Activated CD8-positive, alpha-beta memory T cell treated with anti-CD3 and anti-CD28 coated beads for 1 hour (primary cell): ENCODE measurements at places on chromosomes 5 and 9.

DNA sequence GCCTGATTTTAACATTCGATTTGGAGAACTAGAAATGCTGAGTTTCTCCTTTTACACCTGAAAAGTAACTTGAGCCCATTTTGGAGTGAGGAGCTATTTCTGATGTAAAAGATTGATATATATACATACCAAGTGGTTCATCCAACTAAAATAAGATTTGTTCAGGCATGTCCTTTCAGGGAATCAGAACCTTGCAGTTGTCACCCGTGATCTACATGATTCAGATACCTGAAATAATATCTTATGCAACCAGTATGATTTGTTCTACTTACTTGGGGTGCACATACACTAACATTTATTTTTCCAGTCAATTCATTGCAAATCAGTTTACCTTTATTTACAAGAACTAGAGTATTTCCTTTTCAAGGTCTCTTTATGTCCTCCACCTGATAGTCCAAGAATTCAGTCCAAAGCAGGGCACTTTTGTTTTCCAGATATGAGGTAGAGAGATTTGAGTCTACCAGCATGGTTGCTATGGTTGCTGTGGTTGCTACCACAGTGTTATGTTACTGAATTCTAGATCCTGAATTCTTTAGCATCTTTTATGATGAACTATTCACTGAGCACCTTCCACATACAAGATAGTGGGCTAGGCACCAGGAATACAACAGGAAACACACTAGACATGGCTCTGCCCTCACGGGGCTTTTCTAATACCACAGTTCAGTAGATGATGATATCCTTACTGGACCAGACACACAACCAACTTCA lies 49.3 kb downstream of the CCL28 start:
- DNase-seq, result no peak

- no peak for DNase-seq
Observed at GRCh38 chr9:108756746-108757490, 98.9 kb downstream of the ACTL7B start.

DNA sequence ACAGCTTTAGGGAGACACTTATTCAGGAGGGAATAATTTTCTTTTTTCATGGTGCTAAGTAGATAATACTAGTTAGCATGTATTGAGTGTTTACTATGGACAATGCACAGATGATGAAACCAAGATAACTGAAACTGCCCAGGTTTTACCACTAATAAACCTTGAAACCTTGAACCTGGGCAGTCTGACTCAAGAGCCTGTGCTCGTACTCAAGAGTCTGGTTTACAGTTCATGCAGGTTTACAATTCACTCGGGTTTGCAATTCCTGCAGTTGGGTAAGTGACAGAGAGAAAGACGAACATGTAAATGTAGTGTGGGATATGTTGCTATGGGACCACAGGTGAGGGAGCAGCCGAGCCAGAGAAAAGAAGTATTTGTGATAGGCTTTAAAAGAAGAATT lies 28.2 kb downstream of the NUP214 start:
- no peak for DNase-seq

DNA sequence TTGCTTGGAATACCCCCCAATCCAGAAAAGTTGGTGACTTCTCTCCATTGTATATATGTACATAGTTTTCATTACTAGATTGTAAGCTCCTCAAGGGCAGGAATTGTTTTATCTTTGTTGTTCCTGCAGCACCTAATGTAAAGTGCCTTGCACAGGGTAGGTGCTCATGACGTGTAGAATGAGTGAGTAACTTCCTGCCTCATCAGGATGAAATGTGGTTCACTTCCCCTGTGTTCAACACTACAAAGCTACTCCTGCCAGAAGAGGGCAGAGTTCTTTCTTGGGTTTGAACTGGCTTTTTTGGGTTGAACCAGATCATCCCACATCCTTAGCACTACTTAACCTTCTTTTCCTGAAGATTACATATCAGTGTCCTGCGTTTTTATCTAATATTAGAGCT lies 23.9 kb downstream of the GTF3C4 start:
- DNase-seq, result no peak

DNA sequence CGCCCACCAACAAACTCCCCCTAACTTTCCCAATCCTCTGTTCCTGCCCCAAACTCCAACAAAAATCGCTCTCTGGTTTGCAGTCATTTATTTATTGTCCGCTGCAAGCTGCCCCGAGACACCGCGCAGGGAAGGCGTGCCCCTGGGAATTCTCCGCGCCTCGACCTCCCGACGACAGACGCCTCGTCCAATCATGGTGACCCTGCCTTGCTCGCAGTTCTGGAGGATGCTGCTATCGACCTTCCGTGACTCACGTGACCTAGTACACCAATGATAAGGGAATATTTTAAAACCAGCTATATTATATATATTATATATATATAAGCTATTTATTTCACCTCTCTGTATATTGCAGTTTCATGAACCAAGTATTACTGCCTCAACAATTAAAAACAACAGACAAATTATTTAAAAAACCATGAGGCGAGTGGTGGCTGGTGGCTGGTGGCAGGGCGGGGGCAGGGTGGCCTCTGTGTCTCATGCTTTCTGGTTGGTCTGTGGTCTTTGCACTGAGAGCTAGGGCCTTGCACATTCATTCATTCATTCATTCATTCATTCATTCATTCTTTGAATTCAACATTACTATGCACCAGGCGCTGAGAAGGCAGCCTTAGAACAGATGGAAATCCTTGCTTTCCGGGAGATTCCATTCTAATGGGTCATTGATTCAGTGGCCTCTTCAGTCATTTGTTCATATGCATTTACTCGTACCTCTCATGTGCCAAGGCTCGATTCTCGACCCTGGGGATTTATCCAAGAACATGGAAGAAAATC lies 37.9 kb downstream of the FGF18 start:
- DNase-seq, result no peak

DNA sequence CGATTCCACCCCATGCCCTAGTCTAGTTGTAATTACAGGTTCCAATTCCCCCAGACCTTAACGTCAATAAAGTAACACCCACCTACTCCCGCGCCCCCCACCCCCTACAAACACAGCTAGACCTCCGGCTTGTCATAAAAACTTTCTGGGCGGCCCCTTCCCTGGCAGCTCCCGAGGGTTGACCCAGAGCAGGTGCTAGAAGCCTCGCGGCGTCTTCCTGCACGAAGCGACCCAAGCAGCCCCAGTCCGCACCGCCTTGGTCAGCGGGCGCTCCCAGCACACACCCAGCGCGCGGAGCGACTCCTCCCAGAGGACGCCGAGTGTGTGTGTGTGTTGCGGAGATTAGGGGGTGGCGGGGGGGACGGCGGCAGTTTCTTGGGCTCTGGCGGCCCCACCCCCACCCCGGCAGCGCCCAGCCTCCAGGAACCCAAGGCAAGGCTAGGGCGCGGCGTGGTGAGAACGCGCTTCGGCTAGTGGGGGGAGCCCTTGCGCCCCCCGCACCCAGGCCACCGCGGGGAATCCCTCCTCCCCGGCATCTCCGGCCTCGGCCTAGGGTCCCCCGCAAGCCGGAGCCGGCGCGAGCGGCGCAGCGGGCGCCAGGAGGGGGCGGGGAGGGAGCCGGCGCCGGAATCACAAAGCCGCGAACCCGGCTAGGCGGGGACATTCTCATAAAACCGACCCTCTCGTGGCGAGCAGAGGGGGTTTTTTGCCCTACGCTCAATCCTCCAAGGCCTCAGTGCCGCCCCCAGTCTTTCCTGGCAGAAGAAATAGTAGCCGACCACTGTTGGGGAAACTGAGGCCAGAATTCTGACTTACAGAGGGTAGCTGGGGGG lies 2.2 kb downstream of the PCDH1 start:
- DNase-seq, result no peak

GRCh38 chr5:81633891-81634290 lies 117.0 kb downstream of the SSBP2 start:
- DNase-seq, result no peak

DNA sequence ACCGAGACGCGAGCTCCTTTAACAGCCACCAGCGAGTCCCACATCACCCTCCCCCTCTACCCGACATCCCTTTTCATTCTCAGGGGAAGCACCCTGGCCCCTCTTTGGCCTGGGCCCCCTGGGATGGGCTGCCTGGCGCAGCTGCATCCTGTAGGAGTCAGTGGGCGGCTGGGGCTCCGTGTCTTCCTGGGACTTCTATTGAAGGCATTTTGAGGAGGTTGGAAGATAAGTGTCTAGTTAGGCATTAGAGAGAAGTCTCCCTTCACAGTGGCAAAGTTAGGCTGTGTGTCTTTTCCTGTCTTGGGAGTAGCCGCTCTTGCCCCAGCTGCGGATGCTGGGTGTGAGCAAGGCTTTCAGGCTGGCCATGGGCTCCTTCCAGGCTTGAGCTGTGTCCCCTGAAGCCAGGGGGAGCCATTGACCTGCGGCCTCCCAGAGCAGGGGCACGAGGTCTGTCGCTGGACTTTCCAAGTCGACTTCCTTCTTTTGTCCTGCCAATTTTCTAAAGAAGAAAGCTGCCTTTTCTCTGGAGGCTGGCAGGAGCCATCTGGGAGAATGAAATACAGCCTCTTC lies 18.6 kb upstream of the NKD2 start:
- no peak for DNase-seq

DNA sequence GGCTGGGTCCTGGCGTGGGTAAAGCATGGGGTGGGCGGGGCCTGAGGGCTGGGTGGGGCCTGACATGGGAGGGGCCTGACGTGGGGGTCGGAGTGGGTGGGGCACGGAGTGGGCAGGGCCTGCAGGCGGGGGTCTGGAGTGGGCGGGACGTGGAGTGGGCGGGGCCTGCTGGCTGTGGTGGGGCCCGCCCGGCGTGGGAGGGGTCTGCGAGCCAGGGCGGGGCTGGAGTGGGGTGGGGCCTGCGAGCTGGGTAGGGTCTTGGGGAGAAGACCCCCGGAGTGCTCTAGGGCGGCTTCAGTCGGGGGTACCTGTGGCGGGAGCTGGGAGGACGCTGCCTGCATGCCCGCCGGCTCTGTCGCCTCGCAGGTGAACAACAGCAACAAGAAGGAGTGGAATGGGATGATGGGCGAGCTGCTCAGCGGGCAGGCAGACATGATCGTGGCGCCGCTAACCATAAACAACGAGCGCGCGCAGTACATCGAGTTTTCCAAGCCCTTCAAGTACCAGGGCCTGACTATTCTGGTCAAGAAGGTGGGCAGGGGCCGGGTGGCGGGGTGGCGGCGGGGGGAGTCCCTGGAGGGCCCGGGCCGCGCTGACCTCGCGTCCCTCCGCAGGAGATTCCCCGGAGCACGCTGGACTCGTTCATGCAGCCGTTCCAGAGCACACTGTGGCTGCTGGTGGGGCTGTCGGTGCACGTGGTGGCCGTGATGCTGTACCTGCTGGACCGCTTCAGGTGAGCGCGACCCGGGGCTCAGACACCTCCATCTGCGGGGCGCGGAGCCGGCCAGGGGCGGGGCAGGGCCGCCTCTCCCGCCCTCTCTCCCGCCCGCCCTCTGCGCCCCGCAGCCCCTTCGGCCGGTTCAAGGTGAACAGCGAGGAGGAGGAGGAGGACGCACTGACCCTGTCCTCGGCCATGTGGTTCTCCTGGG lies 8.0 kb downstream of the LRRC26 start:
- no peak for DNase-seq

DNA sequence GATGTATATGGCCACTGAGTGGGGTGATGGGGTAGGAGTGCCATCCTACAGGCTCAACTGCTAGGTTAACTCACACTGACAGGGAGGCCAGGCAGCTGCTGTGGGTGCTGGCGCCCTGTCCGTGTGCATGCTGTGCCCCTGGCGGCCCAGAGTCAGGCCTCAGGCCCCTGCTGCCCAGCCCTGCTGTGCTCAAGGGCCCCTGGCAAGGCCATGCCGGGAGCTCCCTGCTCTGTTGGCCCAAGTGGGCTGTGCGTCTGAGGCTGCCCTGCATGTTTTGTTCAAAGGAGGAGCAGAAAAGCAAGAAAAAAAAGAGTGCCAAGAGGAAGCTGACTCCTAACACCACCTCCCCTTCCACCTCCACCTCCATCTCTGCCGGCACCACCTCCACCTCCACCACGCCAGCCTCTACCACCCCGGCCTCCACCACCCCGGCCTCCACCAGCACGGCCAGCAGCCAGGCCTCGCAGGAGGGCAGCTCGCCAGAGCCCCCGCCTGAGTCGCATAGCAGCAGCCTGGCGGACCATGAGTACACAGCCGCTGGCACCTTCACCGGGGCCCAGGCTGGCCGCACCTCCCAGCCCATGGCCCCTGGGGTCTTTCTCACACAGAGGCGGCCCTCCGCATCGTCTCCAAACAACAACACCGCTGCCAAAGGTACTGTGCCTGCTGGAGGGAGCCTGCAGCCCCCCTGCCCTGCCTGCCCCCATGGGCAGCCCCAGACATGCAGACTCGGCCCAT lies 100.1 kb downstream of the PHF2 start:
- DNase-seq, result no peak

- DNase-seq, result no peak
Observed at GRCh38 chr5:115243412-115243811, 19.3 kb downstream of the PGGT1B start.

- no peak for DNase-seq
Observed at GRCh38 chr9:33465596-33466564, 7.8 kb downstream of the NOL6 start.

DNA sequence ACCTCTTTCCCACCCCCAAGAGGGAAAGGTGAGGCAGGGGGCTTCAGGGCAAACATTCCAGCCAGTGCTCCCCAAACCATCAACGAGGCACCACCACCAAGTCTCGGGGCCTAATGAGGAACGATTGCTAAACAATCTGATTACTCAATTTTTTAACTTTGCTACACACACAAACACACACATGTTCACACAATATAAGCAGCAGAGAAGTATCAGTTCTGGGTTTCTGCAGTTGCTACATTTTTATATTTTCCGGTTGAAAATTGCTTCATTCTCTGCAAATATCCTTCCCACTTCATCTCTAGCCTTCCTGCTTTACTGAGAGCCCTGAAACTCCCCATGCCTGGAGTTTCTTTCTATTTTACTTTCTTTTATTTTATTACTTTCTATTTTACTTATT lies 60.2 kb downstream of the FEM1C start:
- DNase-seq, result no peak

DNA sequence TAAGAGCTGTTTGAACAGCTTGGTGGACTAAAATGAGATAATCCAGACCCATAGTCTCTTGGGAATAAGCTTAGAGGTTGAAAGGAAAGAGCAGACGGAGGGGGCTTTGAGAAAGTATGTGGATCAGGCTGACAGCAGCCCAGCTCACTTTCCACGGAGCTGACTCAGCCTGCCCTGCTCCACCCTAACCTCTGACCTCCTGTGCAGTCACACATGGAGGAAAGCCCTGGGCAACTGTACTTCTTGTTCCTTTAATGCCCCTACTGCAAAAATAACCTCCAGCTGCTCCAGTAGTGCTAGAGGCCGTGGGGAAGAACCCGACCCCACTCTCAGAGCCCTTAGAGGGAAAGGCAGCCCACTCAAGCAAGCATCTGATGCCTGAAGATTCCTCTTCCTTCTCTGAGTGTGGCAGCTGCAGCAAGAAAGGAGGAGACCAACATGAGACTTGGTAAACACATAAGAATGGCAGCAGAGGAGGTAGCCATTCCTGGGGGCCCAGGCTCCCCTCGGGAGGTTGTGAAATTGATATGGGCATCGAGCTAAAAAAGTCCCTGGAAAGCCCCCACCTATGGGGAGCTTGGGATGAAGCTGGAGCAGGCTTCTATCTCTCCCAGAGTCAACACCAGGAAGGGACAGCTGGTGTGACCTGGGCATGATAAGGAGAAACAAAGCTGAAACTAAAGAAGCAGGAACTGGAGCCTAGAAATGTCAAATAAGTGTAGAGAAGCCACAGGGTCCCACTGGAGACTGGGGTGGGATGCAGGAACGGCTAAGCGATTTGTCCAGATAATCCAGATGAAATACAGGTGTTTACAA lies 204.3 kb downstream of the PIK3R1 start:
- DNase-seq, result no peak
